ENCODE measurements at places on chromosomes 7 and 10. TPM values are rescaled to one million over a fixed set of nuclear protein-coding genes. Genes with fewer than 3 reads are reported as not detected.

HOXA1 gene
- total RNA-seq, result not detected

- H3K27ac ChIP-seq, result no peak overlapping the region
- no peaks in the 10 kb centered on the region for H3K36me3 ChIP-seq
- H3K4me3 ChIP-seq, result no peak overlapping the region
- no peak for DNase-seq
- no peaks in the 10 kb centered on the region for H3K4me1 ChIP-seq
- no peaks in the 10 kb centered on the region for H3K27me3 ChIP-seq
These were observed 394.7 kb downstream of the TFEC start for GRCh38 chr7:115635876-115636275.

DNA sequence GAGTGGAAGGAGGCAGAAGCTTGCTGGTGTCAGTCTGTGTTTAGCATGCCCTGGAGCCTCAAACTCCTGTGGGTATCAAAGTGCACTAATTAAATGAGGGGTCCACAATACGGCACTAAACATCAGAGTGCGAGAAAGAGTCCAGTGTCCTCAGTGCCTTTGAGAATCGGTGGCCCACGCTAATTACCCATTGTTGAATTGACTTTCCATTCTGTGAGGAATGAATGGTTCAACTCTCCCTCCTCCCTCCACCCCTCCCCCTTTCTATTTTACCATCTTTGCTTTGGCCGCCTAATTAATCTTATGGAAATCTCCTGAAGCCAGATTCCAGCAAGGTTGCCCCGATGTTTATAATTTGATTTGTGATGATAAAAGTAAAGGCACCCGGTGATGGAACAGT is 217.8 kb downstream of the TFEC start:
- H3K4me3 ChIP-seq, result no peak overlapping the region
- H3K27me3 ChIP-seq, result no peaks in the 10 kb centered on the region
- H3K27ac ChIP-seq, result no peak overlapping the region
- no peak for DNase-seq

DNA sequence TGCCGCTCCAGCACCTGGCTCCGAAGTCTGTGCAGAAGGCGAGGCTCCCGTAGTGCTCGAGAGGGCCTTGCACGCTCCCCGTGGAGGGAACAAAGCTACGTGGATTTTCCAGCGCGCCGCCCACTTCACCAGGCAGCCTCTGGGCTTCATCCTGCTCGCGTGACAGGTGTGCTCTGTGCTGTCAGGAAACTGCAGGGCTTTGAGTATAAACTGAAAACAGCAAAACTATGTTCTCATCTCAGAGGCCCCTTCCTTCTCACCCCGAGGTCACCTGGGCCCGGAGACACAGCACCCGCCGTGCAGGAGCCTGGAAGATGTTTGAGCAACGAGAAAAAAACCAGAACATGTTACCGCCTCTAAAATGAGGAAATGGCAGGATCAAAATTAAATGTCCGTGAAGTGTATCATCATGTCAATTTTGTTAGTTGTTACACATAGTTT is 17.6 kb upstream of the GPR146 start:
- H3K4me1 ChIP-seq, result peaks cover 13% of the 10 kb centered on the region
- H3K4me3 ChIP-seq, result peak overlapping the region; percentile 72
- no peak for DNase-seq
- H3K27ac ChIP-seq, result no peak overlapping the region
- H3K36me3 ChIP-seq, result peaks cover 26% of the 10 kb centered on the region

Data from K562 (cell line).